ENCODE measurements at places on chromosomes 6 and 20.
A peak's percentile ranks its signal among the peaks of the same experiment; 100 is the strongest.

DNA sequence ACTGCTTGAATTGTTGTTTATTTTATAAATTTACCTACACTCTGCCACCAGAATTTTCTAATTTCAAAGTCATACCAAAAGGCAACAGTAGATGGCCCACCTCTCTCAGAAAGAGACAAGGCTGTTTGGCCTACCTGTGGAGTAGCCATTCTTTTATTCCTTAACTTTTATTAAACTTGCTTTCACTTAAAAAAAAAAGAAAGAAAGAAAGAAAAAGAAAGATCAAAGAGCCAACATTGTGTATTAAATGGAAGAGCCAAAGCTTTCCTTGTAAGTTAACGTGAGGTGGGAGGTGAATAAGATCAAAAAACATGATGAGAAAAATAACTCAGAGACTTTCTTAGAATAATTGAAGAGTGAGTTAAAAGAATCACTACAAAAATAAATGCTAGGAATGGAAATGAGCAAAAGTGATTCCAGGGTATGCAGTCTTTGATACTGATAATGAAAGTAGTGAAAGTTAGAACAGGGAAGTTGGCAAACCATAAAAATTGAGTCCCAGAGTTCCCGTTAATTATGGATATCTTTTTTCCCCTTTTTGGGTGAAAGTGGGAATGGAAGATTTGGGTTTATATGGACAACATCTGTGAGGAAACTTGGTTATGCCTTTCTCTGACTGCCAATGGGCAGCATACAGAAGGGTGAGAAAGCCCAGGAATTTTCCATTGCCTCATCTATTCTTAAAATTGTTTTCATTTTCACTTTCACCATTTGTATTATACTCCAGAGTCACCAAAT is 35.9 kb upstream of the MYB start:
- no peak for DNase-seq

- DNase-seq = no peak
Measured at GRCh38 chr6:142189057-142189456, 42.0 kb downstream of the VTA1 start.

- no peak for DNase-seq
Measured at GRCh38 chr20:1651268-1652058, 6.1 kb downstream of the SIRPG start.

DNA sequence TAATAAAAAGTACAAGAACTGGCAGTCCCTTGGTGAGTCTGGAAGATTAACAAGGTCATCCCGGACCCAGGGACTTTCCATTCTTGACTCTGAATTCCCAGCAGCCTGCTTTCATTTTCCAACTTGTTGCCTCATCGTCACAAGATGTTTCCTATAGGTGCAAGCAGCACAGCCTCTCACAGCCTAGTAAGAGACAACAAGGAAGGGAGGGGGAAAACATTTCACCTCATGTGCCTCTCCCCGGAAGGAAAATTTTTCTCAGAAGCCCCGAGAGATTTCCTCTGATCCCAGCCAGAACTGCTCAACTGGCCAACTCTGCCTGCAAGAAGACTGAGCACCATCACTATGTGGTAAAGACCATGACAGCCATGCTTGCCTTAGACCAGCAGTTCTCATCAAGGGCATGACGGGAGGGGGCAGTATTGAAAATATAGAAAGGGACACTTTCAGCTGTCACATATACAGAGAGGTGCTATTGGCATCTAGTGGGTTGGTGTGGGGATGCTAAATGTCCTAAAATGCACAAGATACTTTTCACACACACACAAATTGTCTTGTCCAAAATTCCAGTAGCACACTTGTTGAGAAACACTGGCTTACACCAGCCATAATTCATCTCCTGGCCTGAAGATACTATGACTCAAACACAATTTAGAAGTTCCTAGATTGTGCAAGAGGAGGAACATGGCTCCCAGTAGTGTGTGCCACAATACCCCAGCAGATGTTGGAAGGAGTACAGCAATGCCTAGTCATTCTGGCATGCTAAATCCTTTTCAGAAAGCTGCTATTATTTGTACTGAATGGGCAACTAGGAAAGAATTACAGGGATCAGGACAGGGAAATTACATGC is 10.8 kb upstream of the WTAP start:
- DNase-seq = no peak

DNA sequence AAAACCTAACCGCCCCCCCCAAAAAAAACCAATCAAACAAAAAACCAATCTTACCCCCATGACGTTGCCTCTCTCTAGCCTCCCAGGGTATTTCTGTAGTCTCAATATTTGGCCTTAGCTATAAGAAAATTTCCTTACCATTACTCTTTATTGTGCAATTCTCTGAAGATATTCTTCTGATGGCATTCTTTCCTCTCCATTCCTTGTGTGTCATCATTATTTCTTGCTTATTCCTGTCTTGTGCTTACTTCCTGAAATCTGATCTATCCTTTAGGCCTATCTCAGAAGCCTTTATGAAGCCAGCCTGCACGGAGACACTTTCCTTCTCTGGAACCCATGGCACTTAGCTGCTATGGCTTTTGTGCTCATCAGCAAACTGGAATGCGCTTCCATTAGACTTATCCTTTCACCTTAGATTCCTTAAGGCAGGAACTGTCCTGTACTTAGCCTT is 65.9 kb upstream of the DDR1 start:
- no peak for DNase-seq

DNA sequence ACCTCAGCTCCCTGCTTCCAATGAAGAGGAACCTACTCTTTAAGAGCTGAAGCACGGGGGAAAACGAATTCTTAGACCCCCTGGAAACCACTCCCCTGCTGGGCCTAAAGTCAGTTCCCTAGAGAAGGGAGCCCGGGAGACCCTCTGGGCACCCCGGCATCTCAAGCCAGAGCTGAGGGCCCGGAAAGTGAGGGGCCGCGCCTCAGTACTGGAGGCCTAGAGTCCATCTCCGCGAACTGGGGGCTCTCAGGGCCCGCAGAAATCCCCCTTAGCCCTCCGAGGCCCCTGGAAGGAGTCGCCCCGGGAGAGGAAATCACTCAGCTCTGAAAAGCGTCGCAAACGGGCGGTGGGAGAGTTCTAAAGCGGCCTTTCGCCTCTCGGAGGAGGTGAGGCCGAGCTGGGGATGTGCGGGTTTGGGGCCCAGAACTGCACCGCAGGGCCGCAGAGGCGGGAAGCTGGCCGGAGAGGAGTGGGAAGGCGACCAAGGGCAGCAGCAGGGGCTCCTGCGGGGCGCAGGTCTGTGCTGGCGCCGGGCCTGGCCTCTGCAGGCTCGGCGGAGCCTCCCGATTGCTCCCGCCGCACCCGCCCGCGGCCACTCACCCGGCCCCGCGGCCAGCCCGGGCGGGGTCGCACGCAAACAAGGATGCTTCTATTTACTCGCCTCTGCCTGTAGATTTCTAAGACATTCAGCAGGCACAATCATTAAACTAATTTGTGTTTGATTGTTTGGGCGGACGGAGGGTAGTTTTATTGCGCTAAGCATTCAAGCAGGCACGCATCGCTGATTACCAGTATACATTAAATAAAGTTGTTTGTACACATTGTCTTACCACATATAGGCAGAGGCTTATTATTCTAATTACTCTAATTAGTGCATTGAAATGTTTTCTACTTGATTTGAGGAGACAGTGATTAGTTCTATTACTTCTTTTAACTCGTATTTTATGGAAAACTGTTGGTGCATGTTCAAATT is 9.2 kb downstream of the POU3F2 start:
- peak; percentile 36 for DNase-seq

- no peak for DNase-seq
Measured at GRCh38 chr6:36319436-36319762, 17.3 kb downstream of the BNIP5 start.

- DNase-seq = no peak
Measured at GRCh38 chr20:11101696-11102095, 427.9 kb upstream of the JAG1 start.

DNA sequence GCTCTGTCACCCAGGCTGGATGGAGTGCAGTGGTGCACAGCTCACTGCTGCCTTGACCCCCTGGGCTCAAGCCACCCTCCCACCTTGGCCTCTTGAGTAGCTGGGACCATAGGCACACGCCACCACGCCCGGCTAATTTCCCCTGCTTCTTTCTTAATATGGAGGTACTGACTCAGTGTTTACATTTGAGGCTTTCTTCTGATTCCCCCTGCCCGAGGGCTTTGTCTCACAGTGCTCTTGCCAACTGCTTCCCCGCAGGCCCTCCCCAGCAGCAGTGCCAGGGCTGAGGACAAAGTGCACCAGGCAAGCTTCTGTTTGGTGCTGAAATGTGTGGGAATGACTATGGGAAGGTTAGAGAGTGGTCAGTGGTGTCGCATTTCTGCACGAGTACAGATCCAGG is 34.8 kb downstream of the NR2E1 start:
- DNase-seq = no peak

DNA sequence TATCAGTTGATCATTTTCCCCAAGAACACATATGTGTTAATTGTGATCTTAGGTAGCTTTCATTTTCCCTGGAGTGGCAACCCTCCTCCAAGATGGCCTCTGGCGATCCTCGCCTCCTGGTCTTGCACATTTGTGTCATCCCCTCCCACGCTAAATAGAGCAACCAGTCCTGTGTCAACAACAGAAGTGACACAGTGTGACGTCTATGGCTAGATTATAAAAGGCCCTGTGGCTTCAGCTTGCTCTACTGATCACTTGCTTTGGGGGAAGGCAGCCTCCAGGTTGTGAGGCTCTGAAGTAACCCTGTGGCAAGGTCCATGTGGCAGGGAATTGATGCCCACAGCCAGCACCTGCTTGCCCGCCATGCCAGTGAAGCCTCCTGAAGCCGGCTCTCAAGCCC is 30.6 kb upstream of the PPP1R14C start:
- no peak for DNase-seq

DNA sequence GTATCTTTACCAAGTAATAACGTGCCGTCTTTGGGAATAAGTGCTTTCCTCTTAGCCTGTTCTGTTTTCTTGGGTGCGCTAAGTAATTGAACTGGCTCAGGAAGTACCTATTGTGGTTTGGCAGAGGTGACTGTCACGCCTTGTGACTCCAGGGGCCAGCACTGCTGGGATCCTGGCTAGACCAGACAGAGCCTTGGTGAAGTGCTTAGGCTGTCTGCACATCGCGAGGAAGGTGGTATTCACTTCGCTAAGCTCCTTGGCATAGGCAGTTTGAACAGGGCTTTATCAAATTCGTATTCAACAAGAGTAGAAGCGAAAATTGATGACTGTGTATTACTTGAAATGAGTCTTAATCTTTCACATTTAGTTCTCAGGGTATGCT is 17.6 kb downstream of the PRDM1 start:
- no peak for DNase-seq

DNA sequence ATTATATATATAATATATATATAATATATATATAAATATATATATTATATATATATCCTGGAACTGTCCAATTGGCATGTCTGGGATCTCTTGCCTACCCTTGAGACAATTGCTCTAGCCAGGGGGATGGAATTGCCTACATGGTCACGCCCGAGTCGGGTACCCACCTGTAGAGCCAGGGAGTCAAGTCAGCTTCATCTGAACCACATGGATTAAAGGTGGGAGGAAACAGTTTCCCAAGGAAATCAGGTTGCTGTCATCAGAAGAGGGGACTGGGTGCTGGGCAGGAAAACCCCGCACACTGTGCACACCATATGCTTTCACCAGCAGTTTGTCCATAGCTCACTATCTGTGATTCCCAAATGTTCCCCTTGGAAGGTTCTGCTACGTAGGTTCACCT is 252.5 kb upstream of the NOX3 start:
- DNase-seq = no peak

- no peak for DNase-seq
Measured at GRCh38 chr6:134680021-134680420, 269.9 kb downstream of the ALDH8A1 start.

DNA sequence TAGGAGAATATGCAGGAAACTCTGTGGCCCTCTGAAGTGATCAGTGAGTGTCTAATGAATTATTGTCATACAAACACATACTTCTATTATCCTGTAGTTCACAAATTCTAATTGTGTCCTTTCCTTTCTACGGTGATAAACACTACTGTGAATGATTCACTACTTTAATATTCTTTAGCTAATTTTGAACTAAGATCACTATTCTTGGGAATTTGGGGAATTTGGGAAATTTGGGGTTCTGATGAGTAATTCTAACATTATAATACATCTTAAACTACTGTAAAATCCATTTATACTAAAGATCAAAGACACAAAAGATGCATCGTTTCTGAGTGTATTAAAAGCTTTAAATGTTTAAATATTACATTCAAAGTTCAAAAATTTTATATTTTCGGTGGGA is 1287.2 kb upstream of the CITED2 start:
- no peak for DNase-seq

DNA sequence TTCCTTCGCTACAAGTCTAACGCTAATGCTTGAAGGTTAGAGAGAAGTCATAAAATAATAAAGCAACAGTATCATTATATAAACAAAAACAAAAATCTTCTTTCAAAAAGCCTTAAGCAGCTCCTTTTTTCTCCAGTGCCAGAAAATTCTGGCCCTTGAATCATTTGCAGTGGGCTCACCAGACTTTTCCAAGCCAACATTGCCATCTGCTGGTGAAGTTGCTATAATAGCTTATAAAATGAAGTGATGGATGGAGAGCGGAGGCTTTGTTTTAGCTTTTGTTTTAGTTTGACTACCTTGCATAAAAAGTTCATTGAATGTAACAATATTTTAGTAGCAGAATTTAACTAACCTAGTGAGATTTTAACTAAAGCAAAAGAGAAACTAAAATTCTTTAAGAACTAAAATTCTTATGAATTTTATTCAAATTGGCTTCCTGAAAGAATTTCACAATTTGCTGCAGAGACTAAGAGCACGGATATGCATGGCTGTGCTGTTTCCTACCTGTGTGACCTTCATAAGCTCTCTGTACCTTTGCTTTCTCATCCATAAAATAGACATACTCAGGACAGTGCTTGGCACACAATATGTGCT is 44.8 kb upstream of the SLC2A12 start:
- peak; percentile 47 for DNase-seq

GRCh38 chr6:113433335-113433991 is 423.7 kb upstream of the MARCKS start:
- no peak for DNase-seq

- no peak for DNase-seq
Measured at GRCh38 chr20:5608442-5609161, 141.6 kb upstream of the SHLD1 start.

GRCh38 chr6:43009124-43009523 is 4.6 kb downstream of the MEA1 start:
- peak; percentile 50 for DNase-seq

GRCh38 chr6:115668211-115668610 is 392.5 kb downstream of the FRK start:
- DNase-seq = no peak

- no peak for DNase-seq
Measured at GRCh38 chr20:19909725-19910124, 107.4 kb upstream of the NAA20 start.

- no peak for DNase-seq
Measured at GRCh38 chr6:25192590-25193459, 86.3 kb upstream of the CARMIL1 start.

Measured in dorsolateral prefrontal cortex (tissue), 122 donors.